ENCODE measurements at places on chromosomes 3 and 15.

- no peak for DNase-seq
Measured at GRCh38 chr3:43951813-43952212, 261.1 kb downstream of the ABHD5 start.

DNA sequence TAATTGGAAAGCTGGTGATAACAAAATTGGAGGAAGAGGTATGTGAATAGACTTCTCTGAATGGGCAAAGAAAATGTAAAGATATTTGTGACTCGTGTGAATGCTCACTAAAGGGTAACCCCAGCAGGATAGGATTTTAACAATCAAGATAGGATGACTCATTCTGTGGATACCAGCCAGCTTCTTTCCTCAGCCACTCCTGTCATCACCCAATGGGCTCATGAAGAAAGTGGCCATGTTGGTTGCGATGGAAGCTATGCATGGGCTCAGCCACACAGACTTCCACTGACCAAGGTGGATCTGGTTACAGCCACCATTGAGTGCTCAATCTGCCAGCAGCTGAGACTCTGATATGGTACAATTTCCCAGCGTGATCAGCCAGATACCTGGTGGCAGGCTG, 40.9 kb downstream of the STRIT1 start:
- no peak for DNase-seq

- no peak for DNase-seq
Measured at GRCh38 chr15:76071806-76072205, 12.0 kb downstream of the TMEM266 start.

GRCh38 chr3:193552923-193553322, 1.8 kb downstream of the ATP13A4 start:
- DNase-seq, result no peak

DNA sequence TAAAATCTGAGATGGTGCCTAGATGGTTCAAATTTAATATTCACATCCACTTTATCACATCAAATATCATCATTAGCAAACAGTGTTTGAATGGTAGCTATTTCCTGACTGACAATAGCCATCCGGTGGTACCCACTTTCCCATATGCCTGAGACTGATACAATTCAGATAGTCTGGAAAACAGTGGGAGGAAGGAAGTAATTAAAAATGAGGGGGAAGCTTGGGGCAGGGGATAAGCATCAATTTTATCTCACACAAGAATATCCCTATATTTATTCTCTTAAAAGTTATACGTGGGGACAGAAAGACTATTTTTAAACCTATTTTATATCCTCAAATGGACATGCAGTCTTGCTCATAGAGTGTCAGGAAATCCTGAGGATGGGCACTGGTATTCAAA, 122.5 kb upstream of the GAP43 start:
- no peak for DNase-seq

DNA sequence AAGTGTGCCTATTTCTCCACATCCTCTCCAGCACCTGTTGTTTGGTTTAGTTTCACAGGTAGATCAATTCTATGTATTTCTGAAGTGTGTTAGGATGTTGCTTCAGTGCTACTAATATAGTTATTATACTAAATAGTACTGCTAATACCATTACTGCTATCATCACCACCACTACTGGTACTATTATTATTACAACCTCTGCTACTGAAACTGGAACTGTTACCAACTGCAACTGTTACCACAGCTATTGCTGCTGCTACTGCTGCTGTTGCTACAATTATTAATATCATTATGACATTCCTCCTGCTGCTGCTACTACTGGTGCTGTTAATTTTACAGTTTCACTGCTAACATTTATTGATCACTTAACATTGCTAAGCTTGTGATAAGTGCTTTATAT, 8.3 kb upstream of the LMOD3 start:
- DNase-seq, result no peak

Measured in renal pelvis (tissue), 12 donors.